ENCODE measurements at places on chromosomes 6 and 20.

GRCh38 chr6:35181308-35181932 is 32.3 kb upstream of the SCUBE3 start:
- peaks cover 13% of the 10 kb centered on the region for H3K27me3 ChIP-seq
- no peaks in the 10 kb centered on the region for H3K36me3 ChIP-seq
- no peak overlapping the region for H3K4me3 ChIP-seq
- H3K27ac ChIP-seq = peak overlapping the region; percentile 1
- DNase-seq = peak; percentile 83

GRCh38 chr6:161696801-161697200 is 422.9 kb upstream of the AGPAT4 start:
- no peak for DNase-seq
- no peak overlapping the region for H3K27ac ChIP-seq
- H3K27me3 ChIP-seq = no peaks in the 10 kb centered on the region
- H3K4me3 ChIP-seq = no peak overlapping the region
- H3K4me1 ChIP-seq = no peaks in the 10 kb centered on the region

DNA sequence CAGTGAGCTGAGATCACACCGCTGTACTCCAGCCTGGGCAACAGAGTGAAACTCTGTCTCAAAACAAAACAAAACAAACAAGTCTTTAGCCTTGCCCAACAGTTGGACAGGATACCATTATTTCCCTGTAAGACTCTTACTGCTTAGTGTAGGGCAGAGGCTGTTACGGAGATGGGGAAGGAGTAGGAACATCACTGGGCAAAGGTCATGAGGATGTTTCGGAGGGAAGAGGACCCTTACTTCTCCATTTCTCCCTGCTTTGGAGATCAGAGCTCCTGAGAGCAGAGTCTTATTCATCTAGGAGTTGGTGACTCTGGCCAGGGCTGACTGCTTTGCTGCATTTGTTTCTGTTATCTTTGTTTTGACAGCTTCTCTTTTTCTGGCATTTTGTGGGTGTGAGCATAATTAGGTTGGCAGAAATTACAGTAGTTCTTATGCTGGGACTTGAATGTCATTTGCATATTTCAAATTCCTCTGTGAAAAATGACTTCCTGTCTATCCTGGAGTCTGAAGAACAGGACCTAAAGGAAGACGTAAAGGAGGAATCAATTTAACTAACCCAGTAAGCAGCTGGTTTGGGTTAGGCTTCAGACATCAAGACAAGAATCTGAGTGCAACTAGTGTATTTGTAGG is 89.0 kb downstream of the CDS2 start:
- no peaks in the 10 kb centered on the region for H3K27me3 ChIP-seq
- DNase-seq = no peak
- H3K36me3 ChIP-seq = peaks cover 10% of the 10 kb centered on the region
- H3K4me1 ChIP-seq = no peaks in the 10 kb centered on the region
- H3K4me3 ChIP-seq = no peak overlapping the region

DNA sequence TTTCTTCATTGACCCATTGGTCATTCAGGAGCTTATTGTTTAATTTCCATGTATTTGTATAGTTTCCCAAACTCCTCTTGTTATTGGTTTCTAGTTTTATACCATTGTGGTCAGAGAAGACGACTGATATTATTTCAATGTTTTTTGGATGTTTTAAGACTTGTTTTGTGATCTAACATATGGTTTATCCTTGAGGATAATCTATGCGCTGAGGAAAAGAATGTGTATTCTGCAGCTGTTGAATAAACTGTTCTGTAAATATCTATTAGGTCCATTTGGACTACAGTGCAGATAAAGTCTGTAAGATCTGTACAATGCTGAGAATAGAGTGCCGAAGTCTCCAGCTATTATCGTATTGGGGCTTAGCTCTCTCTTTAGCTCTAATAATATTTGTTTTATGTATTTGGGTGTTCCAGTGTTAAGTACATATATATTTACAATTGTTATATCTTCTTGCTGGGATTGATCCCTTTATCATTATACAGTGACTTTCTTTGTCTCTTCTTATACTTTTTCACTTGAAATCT is 223.3 kb upstream of the ZNF217 start:
- no peaks in the 10 kb centered on the region for H3K36me3 ChIP-seq
- no peak overlapping the region for H3K27ac ChIP-seq
- no peaks in the 10 kb centered on the region for H3K4me1 ChIP-seq
- H3K4me3 ChIP-seq = no peak overlapping the region
- no peak for DNase-seq
- no peaks in the 10 kb centered on the region for H3K27me3 ChIP-seq

DNA sequence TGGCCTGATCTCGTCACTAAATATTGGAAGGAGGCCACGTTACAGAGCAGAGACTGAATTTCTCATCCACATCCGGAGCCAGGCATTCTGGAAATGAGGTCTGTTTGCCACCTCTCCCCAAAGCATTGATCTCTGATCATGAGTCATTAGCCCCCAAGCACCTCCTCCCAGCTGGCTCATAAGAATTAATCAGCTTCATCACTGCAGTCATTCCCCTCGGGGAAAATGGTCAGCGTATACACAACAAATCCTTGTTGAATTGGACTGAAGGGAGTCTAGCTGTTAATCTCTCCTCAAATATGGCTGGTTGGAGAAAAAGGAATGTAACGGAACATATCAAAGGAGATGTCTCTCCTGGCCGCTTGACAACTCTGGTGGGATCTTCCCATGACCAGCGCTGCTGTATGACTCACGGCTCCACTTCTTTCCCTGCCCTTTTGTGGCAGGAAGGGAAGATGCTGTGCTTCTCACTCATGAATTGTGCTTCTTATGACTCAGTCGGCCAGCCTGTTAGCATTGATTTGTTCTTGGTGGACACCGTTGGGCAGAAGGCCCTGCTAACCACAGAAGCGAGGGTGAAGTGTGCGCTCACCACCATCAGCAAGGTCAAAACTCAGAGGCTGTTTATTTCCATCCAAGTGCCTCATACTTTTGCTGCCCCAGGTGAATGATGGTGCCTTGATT is 76.7 kb downstream of the RNF182 start:
- no peak overlapping the region for H3K4me3 ChIP-seq
- peak; percentile 25 for DNase-seq
- no peaks in the 10 kb centered on the region for H3K27me3 ChIP-seq
- H3K4me1 ChIP-seq = no peaks in the 10 kb centered on the region
- no peaks in the 10 kb centered on the region for H3K36me3 ChIP-seq
- no peak overlapping the region for H3K27ac ChIP-seq

- no peak within 1 kb of the TSS for H3K27ac ChIP-seq
- H3K4me3 ChIP-seq = no peak within 1 kb of the TSS
- no peaks in the 10 kb centered on the region for H3K36me3 ChIP-seq
- H3K4me1 ChIP-seq = no peaks in the 10 kb centered on the region
- peaks cover 56% of the 10 kb centered on the region for H3K27me3 ChIP-seq
Observed at GRCh38 chr20:5316188-5317158, at the start of gene PROKR2. TSS of gene PROKR2 (minus strand) at chr20:5316954. CDS start at chr20:5314369, 2,585 bp downstream.

GRCh38 chr6:69789578-69789977 is 7.2 kb downstream of the LMBRD1 start:
- no peak overlapping the region for H3K4me3 ChIP-seq
- DNase-seq = no peak
- peaks cover 3% of the 10 kb centered on the region for H3K36me3 ChIP-seq
- no peak overlapping the region for H3K27ac ChIP-seq

- H3K4me3 ChIP-seq = no peak overlapping the region
- peaks cover 5% of the 10 kb centered on the region for H3K27me3 ChIP-seq
- no peaks in the 10 kb centered on the region for H3K4me1 ChIP-seq
Observed at GRCh38 chr20:44660581-44660980, 9.1 kb upstream of the ADA start.

DNA sequence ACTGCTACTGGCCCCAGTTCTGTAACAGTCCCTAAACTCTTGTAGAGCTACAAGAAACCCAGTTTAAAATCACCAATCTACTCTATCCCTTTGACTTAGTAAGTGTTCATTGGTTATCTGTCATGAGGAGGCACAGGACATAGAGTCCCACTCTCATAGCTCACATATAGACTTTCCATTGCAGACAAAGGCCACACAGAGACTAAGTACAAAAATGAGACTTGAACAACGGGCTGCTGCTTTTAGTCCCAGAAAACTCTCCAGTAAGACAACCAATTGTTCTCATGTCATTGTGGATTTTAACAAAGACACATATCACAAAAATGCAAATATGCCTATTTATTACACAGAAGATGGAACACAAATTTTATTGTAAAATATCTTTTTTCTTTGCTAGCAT is 197.4 kb downstream of the PTPRK start:
- no peaks in the 10 kb centered on the region for H3K27me3 ChIP-seq
- no peaks in the 10 kb centered on the region for H3K36me3 ChIP-seq
- no peak overlapping the region for H3K27ac ChIP-seq
- no peaks in the 10 kb centered on the region for H3K4me1 ChIP-seq
- H3K4me3 ChIP-seq = no peak overlapping the region
- no peak for DNase-seq

DNA sequence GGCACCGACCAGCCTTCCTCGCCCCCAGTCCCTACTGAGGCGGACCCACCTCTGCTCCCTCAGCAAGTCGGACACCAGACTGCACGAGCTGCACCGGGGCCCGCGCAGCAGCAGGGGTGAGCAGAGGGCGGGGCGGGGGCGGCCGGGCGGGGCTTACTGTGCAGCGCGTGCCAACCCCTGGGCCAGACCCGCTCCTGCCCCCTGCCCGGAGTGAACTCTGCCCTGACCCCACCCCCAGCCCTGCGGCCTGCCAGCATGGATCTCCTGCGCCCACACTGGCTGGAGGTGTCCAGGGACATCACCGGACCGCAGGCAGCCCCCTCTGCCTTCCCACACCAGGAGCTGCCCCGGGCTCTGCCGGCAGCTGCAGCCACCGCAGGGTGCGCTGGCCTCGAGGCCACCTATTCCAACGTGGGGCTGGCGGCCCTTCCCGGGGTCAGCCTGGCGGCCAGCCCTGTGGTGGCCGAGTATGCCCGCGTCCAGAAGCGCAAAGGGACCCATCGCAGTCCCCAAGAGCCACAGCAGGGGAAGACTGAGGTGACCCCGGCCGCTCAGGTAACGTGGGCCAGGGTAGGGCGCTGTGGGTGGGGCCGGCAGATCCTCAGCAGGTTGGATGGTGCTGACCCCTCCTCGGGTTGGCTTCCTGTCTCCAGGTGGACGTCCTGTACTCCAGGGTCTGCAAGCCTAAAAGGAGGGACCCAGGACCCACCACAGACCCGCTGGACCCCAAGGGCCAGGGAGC is 1.5 kb upstream of the SLC2A4RG start:
- peak overlapping the region; percentile 91 for H3K27ac ChIP-seq
- peaks cover 2% of the 10 kb centered on the region for H3K27me3 ChIP-seq
- peaks cover 54% of the 10 kb centered on the region for H3K36me3 ChIP-seq
- DNase-seq = no peak
- H3K4me1 ChIP-seq = peaks cover 55% of the 10 kb centered on the region

- peak; percentile 62 for DNase-seq
- H3K27ac ChIP-seq = no peak overlapping the region
- no peaks in the 10 kb centered on the region for H3K27me3 ChIP-seq
- no peak overlapping the region for H3K4me3 ChIP-seq
- H3K36me3 ChIP-seq = no peaks in the 10 kb centered on the region
Observed at GRCh38 chr6:42532038-42532669, 31.7 kb upstream of the UBR2 start.

DNA sequence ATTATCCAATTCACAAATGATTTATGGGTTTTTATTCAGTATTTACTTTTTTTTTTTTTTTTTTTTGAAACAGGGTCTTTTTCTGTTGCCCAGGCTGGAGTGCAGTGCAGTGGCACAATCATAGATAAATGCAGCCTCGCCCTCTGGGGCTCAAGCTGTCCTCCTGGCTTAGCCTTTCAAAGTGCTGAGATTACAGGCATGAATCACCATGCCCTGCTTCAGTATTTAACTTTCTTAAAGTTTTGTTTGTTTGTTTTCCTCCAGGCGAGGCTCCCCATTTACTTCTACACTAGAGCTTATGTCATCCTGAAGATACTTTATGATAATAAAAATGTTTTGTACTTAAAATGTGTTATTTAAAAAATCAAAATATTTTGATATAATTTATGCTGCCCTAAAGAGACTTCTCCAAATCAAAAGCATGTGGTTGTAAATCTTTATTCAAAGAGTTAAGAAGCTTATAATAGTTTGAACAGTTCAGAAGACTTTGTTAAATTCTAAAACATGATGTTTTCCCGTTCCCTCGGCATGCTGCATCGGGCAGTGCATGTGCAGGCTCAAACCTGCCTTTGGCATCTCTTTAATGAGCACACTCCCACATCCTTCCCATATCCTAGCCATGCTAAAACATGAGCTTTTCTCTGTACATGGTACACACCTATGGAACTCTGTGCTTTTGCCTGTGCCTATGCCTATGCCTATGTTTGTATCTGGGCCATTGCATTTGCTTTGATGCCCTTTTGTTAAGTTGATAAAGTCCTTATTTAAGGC is 11.0 kb downstream of the SMPDL3A start:
- H3K27ac ChIP-seq = no peak overlapping the region
- peaks cover 2% of the 10 kb centered on the region for H3K36me3 ChIP-seq
- H3K4me3 ChIP-seq = no peak overlapping the region
- H3K27me3 ChIP-seq = no peaks in the 10 kb centered on the region
- DNase-seq = no peak

- H3K27me3 ChIP-seq = no peaks in the 10 kb centered on the region
- H3K4me1 ChIP-seq = peaks cover 6% of the 10 kb centered on the region
- H3K4me3 ChIP-seq = no peak overlapping the region
Observed at GRCh38 chr20:36175475-36175995, 21.0 kb downstream of the EPB41L1 start.

DNA sequence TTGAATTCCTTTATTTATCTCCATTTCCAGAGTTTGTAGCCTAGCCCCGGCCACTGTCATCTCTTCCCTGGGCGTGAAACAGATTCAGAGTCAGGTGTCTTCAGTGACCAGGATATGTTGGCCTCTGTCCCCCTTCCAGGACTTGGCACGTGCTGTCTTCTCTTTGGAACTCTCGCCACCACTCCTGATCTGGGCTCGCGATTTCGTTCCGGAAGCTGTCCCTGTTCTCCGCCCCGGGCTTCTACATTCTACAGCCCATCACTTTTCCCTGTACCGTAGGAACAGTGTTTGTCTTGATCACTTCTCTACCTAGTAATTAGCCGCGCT is 739 bp downstream of the GSS start:
- peak; percentile 65 for DNase-seq
- H3K4me3 ChIP-seq = peak overlapping the region; percentile 92
- peaks cover 3% of the 10 kb centered on the region for H3K36me3 ChIP-seq
- no peaks in the 10 kb centered on the region for H3K27me3 ChIP-seq

- no peak overlapping the region for H3K27ac ChIP-seq
- no peaks in the 10 kb centered on the region for H3K27me3 ChIP-seq
- H3K4me3 ChIP-seq = no peak overlapping the region
- no peaks in the 10 kb centered on the region for H3K36me3 ChIP-seq
- DNase-seq = no peak
Observed at GRCh38 chr6:10542213-10542612, 21.1 kb downstream of the GCNT2 start.

GRCh38 chr20:52031206-52031562 is 160.4 kb downstream of the ZFP64 start:
- no peaks in the 10 kb centered on the region for H3K27me3 ChIP-seq
- no peaks in the 10 kb centered on the region for H3K36me3 ChIP-seq
- H3K4me3 ChIP-seq = no peak overlapping the region
- H3K27ac ChIP-seq = no peak overlapping the region

- H3K27me3 ChIP-seq = peaks cover 78% of the 10 kb centered on the region
- DNase-seq = peak; percentile 95
- no peaks in the 10 kb centered on the region for H3K36me3 ChIP-seq
- H3K27ac ChIP-seq = peak within 1 kb of the TSS; percentile 84
Observed at GRCh38 chr6:100464903-100465700, at the start of gene SIM1. TSS of gene SIM1 (minus strand) at chr6:100464921. CDS start at chr6:100463468, 1,453 bp downstream.

- H3K27me3 ChIP-seq = peaks cover 63% of the 10 kb centered on the region
- H3K4me1 ChIP-seq = peaks cover 4% of the 10 kb centered on the region
- no peak within 1 kb of the TSS for H3K27ac ChIP-seq
- H3K4me3 ChIP-seq = no peak within 1 kb of the TSS
Observed at GRCh38 chr20:1001911-1002681, at the start of gene RSPO4. TSS of gene RSPO4 (minus strand) at chr20:1002311. CDS start at chr20:1002164, 147 bp downstream.

- no peak overlapping the region for H3K4me3 ChIP-seq
- H3K27ac ChIP-seq = no peak overlapping the region
- H3K27me3 ChIP-seq = no peaks in the 10 kb centered on the region
Observed at GRCh38 chr20:43778375-43778774, 51.6 kb upstream of the GTSF1L start.

Data from muscle of leg (tissue), 16 donors.